ENCODE measurements at places on chromosomes 6 and 20. TPM values are rescaled to one million over a fixed set of nuclear protein-coding genes. Genes with fewer than 3 reads are reported as not detected.
A peak's percentile ranks its signal among the peaks of the same experiment; 100 is the strongest.

DNA sequence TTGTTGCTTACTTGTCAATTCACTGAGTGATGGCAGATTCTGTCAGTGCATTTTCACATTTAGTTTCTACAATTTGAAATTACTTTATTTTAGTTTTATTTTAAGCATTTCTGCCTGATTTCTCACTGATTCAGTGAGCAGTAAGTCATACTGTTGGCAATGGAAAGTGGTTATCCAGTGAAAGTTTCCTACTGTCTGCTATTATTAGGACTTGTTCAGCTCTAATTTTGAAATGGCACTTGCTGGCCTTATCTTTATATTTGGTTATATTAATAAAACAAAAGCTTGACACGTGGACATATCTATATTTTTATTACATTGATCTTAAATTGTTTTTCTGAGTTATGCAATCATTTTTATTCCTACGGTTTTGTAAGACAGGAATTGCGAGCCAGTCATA lies 871.8 kb upstream of the SLC35B3 start:
- no peak for DNase-seq

DNA sequence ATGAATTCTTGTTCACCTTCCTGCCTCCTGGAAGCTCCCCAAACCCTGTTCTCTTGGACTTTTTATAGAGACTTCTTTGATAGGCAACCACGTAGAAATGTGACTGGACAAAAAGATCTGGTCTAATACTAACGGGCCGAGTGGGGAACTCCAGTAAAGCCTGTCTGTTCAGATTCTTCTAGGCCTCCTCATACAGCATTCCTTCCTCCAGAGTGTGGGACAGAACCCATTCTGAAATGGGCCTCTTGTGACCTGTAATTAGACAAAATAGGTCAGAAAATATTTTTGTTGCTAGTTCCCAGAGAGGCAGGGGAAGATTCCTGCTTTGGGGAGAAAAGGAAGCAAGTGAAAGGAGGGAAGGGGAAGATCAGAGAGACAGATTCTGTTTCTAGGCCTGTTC lies 374.3 kb downstream of the CDH26 start:
- no peak for DNase-seq

DNA sequence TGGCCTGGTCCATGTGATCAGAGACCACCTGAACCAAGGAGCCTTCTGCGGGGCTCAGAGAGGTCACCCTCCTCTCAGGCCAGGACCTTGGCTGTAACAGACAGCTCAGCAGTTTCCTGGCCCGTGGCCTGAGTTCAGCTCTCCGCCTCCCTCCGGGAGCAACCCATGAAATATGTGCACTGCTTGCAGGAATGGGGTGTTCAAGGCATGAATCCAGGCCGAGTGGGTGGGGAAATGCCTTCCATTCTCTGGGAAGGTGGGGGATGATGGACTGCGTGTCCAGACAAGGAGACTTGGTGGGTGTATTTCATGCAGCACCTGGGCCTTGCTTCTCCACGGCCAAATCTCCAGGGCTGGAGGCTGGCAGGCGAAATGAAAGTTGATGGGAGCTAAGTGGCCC lies 46.0 kb downstream of the SIRPA start:
- peak; percentile 87 for DNase-seq

Gene ZBTB12
- total RNA-seq: 3.6 TPM

GRCh38 chr6:42841844-42842584 lies 37.4 kb upstream of the RPL7L1 start:
- no peak for DNase-seq

DNA sequence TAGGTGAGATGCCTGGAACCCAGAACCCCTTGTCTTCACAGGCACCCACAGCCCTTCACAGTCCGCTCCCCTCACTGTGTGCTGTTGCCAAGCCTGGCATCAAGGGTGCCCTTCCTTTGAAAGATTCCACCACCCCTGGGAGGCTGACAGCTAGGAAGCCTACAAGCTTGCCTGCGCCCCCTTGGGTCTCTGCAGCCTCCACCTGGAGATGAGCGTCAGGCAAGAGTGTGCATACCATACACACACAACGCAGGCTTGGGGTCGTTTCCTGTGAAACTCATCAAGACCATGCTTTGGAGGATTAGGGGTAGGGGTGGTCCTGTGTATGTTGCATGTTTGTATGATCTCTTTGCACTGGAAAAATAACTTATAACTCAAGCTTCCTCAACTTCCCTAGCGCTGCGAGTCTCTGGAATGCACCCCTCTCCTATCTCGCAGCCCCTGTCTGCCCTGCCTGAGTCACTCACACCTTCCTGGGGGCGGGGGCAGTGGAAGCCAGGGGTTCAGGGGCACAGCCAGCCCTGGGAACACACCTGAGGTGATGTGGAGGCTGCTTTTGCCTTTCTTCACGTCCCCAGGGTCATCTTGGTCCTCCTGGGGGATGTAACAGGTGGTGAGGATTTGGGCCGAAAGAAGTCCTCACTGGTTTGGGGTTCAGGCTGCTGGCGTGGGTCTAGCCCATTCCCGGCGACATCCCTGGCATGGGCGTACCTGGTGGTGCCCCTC lies 67.2 kb downstream of the SSR1 start:
- peak; percentile 37 for DNase-seq

- DNase-seq: no peak
Observed at GRCh38 chr20:20702330-20703245, 9.9 kb downstream of the RALGAPA2 start.

Gene TSHZ2
- 34.6 TPM for total RNA-seq

DNA sequence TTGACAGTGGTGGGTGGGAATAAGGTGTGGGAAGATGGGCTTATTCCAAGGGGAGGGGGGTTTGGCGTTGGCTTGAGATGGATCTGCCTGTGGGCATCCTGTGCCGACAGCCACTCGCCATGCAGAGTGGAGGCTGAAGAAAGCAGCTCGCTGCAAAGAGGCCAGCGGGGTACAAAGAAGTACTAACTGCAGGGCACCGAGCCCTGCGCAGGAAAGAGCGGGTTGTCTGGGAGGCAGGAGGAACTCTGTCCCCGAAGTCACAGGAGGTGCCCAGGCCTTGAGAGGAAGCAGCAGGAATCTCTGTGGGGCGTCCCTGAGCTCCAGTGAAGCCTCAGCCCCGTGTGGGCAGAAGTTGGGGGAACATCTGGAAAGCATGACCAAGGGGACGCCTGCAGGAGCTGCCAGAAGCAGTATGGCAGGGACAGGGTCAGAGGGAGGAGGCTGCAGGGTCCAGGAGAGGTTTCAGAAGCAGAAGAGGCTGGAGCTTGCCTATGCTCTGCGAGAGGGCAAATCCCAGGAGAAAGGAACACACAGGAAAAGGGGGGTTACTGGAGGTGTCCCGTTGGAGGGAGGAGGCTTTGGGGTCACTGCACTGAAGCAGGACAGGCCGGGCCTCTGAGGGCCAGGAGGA lies 77.2 kb downstream of the THBS2 start:
- no peak for DNase-seq

- no peak for DNase-seq
Observed at GRCh38 chr6:75296811-75297779, 12.5 kb upstream of the TMEM30A start.

GRCh38 chr20:43533060-43533459 lies 25.6 kb downstream of the L3MBTL1 start:
- DNase-seq: peak; percentile 19

DNA sequence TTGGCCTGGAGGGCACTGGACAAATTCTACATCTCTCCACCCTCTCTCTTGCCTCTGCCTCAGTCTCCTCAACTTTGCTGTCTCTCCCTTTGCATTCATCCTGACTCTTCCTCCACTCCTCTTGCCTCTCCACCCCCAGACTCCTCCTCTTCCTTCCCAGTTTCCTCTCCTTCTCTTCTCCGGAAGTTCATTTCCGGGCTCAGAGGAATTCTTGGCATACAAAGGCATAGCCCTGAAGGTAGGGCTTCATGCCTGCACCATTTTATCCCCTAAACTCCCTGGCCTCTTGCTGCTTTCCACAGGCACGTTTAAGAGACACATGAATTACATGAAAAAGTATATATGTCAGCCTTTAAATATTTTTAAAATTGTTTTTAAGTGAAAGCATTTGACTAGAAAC lies 10.6 kb downstream of the BFSP1 start:
- no peak for DNase-seq

- no peak for DNase-seq
Observed at GRCh38 chr20:60928341-60928740, 323.7 kb upstream of the CDH4 start.

DNA sequence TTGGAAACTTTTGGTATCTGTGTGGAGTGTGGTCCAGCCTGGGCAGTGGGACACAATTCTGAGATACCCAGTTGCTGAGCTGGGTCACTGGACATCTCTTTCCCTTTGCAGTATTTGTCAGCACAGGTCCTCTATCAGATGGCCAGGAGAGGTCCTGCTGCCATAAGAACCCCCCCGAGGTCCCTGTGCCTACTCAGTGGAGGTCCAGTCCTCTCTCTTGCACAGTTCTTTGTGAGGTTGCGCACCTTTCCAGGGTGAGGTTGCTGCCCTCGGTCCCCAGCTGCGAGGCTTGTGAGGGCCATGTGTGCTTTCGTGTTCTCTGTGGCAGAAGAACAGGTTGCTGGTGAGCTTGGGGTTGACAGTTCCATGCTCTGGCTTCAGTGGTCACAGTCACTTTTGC lies 320.6 kb downstream of the QKI start:
- no peak for DNase-seq

DNA sequence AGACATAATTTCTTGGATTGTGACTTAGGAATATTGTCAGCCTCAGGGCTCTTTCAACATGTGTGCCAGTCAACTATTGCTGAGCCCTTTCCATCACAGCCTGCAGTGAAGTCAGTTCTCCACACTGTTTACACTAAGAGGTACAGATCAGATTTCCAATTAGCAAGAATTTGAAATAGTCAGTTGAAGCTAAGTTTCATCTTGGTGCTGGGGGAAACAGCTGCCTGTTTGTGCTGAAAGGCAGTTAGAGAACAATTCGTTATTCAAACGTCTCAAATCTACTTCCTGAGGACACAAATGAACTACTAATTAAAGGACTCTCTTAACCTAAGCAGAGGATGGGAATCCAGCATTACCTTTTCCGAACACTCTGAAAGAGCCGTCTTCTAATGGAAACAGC lies 25.9 kb downstream of the ADGRF1 start:
- DNase-seq: no peak

- no peak for DNase-seq
Observed at GRCh38 chr6:80489911-80490635, 383.6 kb downstream of the BCKDHB start.

GRCh38 chr6:125217992-125218391 lies 64.4 kb downstream of the TPD52L1 start:
- no peak for DNase-seq

- DNase-seq: no peak
Observed at GRCh38 chr6:87824958-87825491, 123.0 kb upstream of the AKIRIN2 start.

- no peak for DNase-seq
Observed at GRCh38 chr6:96522465-96523009, 931 bp downstream of the UFL1 start.

- DNase-seq: no peak
Observed at GRCh38 chr6:3196770-3197169, 30.7 kb downstream of the TUBB2B start.

DNA sequence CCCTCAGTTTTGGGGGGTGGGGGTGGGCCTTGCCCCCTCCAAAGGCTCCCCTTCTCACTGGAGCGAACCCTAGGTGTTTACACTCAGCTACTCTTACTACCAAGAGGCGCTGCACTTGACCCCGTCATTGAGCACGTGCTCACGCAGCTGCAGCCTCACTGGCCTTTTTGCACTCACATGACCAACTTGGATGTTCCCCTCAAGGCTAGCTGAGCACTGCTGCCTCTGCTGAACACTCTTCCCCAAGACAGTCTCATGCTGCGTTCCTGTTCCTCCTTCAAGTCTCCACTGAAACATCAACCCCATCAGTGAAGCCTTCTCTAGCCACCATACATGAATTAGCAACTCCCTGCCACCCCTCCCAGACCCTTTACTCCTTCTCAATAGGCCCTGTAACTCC lies 4.0 kb downstream of the SOD2 start:
- no peak for DNase-seq

Gene COMMD7
- 43.2 TPM for total RNA-seq

Gene RAD21L1
- total RNA-seq: not detected

- no peak for DNase-seq
Observed at GRCh38 chr6:81939766-81940165, 187.3 kb upstream of the TENT5A start.

GRCh38 chr6:1667012-1667804 lies 57.5 kb downstream of the FOXC1 start:
- DNase-seq: no peak

- DNase-seq: no peak
Observed at GRCh38 chr6:140193269-140193668, 818.8 kb upstream of the CITED2 start.

- no peak for DNase-seq
Observed at GRCh38 chr6:129590408-129591022, 119.5 kb downstream of the ARHGAP18 start.

Gene PRSS16
- total RNA-seq: 0.28 TPM

DNA sequence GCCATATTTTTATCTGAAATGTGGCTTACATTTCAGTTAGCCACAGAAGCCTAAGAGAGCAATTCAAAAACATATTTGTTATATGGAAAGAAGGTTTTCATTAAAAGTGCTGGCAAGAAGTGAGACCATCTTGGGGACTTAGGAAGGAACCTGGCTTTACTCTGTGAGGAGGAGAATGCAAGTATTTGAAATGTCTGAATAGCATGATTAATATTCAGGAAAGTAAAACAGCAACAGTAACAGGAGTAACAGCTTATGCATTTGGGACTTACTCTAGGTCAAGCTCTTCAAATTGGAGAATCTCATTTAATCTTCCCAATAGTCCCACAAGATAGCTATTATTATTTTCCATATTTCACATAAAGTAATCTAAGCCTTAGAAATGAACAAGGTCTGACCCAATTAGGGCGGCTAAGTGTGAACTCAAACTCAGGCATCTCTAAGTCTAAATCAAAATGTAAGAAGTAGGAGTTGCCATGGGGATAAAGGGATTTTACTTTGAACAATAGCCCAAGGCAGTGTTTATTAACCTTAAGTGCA lies 816.5 kb downstream of the BCKDHB start:
- DNase-seq: no peak

- no peak for DNase-seq
Observed at GRCh38 chr6:6025736-6026135, 19.0 kb upstream of the NRN1 start.

DNA sequence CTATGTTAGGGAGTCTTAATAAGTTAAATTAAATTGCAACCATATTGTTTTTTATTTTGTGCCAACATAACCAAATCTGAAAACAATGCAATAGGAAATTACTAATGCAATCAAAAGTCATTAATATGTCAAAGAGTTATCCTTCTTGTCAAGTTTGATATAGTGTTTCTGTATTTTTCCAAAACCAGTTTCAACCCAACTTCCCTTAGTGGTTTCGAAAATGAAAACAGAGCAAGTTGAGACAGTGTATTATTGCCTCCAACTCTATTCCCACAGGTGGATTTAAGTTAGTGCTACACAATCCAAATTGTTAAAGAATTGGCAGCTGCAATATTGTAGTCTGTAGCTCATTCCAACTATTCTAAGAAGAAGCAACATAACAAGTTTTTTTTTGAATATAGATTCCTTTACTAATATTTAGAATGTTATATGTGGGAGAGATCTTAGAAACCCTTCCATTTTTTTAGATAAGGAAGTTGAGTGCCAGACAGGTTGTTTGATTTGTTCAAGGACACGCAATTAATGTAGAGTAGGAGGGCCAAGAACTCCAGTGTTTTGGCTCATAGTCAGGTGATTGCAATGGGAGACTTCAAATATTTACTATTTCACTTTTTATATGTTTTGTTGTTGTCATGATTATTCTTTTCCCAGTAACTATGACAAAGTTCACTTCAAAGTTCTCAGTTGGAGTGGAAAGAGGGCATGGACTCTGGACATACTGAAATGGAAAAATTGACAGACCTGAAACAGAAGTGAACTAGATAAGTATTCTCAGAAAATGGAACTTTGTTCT lies 282.4 kb upstream of the HSF2 start:
- no peak for DNase-seq

GRCh38 chr6:99822741-99823512 lies 171.1 kb downstream of the MCHR2 start:
- no peak for DNase-seq

Gene MBOAT1
- total RNA-seq: 6.1 TPM
